ENCODE measurements at places on chromosomes 4 and X. TPM values are rescaled to one million over a fixed set of nuclear protein-coding genes. Genes with fewer than 3 reads are reported as not detected.

GRCh38 chrX:115047181-115047580 is 29.8 kb upstream of the IL13RA2 start:
- no peak overlapping the region for H3K4me3 ChIP-seq
- H3K27ac ChIP-seq: no peak overlapping the region
- H3K4me1 ChIP-seq: no peaks in the 10 kb centered on the region
- no peak for DNase-seq
- H3K27me3 ChIP-seq: peaks cover 21% of the 10 kb centered on the region

- H3K36me3 ChIP-seq: no peaks in the 10 kb centered on the region
- H3K27ac ChIP-seq: no peak overlapping the region
- H3K4me1 ChIP-seq: no peaks in the 10 kb centered on the region
Observed at GRCh38 chr4:38779790-38780189, 3.0 kb downstream of the TLR10 start.

- no peak overlapping the region for H3K27ac ChIP-seq
- H3K4me3 ChIP-seq: no peak overlapping the region
- peaks cover 3% of the 10 kb centered on the region for H3K27me3 ChIP-seq
- no peak for DNase-seq
Observed at GRCh38 chrX:10648614-10649013, 28.2 kb upstream of the MID1 start.

GRCh38 chrX:53122013-53122412 is 28.1 kb downstream of the KANTR start:
- no peaks in the 10 kb centered on the region for H3K27me3 ChIP-seq
- H3K4me3 ChIP-seq: no peak overlapping the region
- DNase-seq: no peak
- no peak overlapping the region for H3K27ac ChIP-seq
- H3K36me3 ChIP-seq: peaks cover 8% of the 10 kb centered on the region
- no peaks in the 10 kb centered on the region for H3K4me1 ChIP-seq

DNA sequence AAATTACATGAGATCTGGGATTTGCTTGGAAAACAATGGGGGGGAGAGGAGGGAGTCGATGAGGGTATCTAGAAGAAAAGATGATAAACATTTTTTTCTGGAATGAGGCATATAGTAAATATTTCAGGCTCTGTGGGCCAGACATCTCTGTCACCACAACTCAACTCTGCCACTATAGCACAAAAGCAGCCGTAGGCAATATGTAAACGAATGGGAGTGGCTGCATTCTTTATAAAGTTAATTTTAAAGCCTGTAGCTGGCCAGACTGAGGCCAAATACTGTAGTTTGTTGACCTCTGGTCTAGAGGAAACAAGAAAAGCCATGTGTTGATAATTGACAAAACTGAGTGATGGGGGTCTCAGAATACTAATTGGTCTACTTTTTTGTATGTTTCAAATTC is 14.1 kb upstream of the TCEANC start:
- H3K4me1 ChIP-seq: no peaks in the 10 kb centered on the region
- no peak for DNase-seq
- no peak overlapping the region for H3K4me3 ChIP-seq
- peaks cover 25% of the 10 kb centered on the region for H3K36me3 ChIP-seq
- no peak overlapping the region for H3K27ac ChIP-seq

The DUSP21 gene
- total RNA-seq: not detected

The GPR78 gene
- 2.7 TPM for total RNA-seq

Data from WTC11 (cell line).